ENCODE measurements at places on chromosomes 12 and 14.

- no peak for DNase-seq
Observed at GRCh38 chr14:30355431-30355913, 203.5 kb upstream of the G2E3 start.

- no peak for DNase-seq
Observed at GRCh38 chr12:53052419-53053217, 2.8 kb downstream of the TNS2 start.

DNA sequence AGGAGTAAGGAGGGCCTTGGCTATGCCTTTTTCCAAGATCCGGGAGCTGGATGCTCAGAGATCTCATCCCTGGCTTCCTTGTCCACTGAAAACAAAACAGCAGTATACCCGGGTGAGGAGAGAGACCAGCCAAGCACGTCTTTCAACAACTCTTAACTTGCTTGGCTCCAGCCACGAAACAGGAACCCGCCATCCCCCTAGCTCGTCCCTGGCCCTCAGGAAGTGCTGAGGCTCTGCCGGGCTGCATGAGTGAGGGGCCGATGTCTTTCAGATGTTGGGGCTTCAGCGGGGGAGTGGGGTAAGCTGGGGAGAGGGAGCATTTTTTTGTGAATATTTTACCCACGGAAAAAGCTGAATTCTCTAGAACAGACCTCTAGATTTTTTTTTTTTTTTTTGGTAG, 231.1 kb downstream of the CACNA1C start:
- DNase-seq: no peak

GRCh38 chr14:65959563-65960024, 526.6 kb upstream of the CCDC196 start:
- DNase-seq: no peak

DNA sequence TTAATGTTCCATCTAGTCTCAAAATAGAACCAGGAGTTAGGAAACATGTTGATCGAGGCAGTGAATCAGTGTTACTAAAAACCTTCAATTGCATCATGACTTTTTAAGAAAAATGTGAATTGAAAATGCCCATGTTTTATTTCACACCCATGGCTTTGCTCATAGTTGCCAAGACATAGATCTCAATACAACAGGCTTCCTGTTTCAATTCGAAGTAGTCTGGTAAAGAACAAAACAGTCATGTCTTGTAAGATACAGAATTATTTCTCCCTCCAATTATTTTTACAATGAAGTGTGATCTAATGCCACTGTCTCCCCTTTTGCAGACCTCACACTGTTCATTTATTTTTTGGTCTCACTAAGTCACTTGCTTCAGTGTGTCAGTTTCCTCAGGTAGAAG, 44.6 kb upstream of the FAR2 start:
- DNase-seq: no peak

GRCh38 chr12:124759841-124760503, 103.7 kb downstream of the SCARB1 start:
- no peak for DNase-seq

All from activated naive CD4-positive, alpha-beta T cell (primary cell).